ENCODE measurements at places on chromosomes 12 and 14. TPM values are rescaled to one million over a fixed set of nuclear protein-coding genes. Genes with fewer than 3 reads are reported as not detected.

Gene SIRT4
- total RNA-seq, result 3.6 TPM

Gene KRT86
- not detected for total RNA-seq

Gene PAPOLA
- 124 TPM for total RNA-seq

Gene MYO1A
- 0.09 TPM for total RNA-seq

Gene MYL6
- total RNA-seq, result 1,209 TPM

Gene RFLNA
- 1.1 TPM for total RNA-seq

Gene CEP128
- total RNA-seq, result 4.1 TPM

Gene BIN2
- under 0.01 TPM for total RNA-seq

Gene GARIN6
- total RNA-seq, result not detected

Gene TAS2R7
- total RNA-seq, result not detected

Gene DENR
- total RNA-seq, result 60.6 TPM

Gene SELPLG
- total RNA-seq, result 1.5 TPM

Gene MANSC1
- total RNA-seq, result 10.9 TPM

Gene SLCO1C1
- 0.25 TPM for total RNA-seq

Gene SYT1
- 43.3 TPM for total RNA-seq

Gene IL22
- not detected for total RNA-seq

Gene SRRM4
- total RNA-seq, result not detected

Gene TPPP2
- total RNA-seq, result not detected

Gene FAM90A1
- total RNA-seq, result not detected

Gene JPH4
- total RNA-seq, result not detected

Gene SLCO1A2
- 0.09 TPM for total RNA-seq

Gene MYF6
- total RNA-seq, result not detected

Gene GLIPR1L1
- not detected for total RNA-seq

Gene TAS2R9
- 0.09 TPM for total RNA-seq

Gene SERPINA12
- total RNA-seq, result not detected

Gene CCDC184
- total RNA-seq, result 1.1 TPM

Gene IKZF4
- total RNA-seq, result 3.4 TPM

Gene FZD10
- not detected for total RNA-seq

Gene TAS2R20
- 1.9 TPM for total RNA-seq

Gene MYF5
- not detected for total RNA-seq

Gene PTHLH
- total RNA-seq, result 1.6 TPM

Gene CHGA
- not detected for total RNA-seq

Gene INHBC
- not detected for total RNA-seq

Gene PYGL
- 39.3 TPM for total RNA-seq

Gene COX14
- 36.4 TPM for total RNA-seq

Gene FSCB
- total RNA-seq, result 1.4 TPM

Gene RNFT2
- total RNA-seq, result 2.3 TPM

Gene E2F7
- total RNA-seq, result 2.3 TPM

Gene APOF
- total RNA-seq, result not detected

Gene CELA1
- not detected for total RNA-seq

Gene PAH
- not detected for total RNA-seq

Gene NEMF
- 140 TPM for total RNA-seq

Gene KERA
- total RNA-seq, result not detected

Measured in fibroblast of the aortic adventitia (primary cell).